ENCODE measurements at places on chromosomes 7 and 10.

DNA sequence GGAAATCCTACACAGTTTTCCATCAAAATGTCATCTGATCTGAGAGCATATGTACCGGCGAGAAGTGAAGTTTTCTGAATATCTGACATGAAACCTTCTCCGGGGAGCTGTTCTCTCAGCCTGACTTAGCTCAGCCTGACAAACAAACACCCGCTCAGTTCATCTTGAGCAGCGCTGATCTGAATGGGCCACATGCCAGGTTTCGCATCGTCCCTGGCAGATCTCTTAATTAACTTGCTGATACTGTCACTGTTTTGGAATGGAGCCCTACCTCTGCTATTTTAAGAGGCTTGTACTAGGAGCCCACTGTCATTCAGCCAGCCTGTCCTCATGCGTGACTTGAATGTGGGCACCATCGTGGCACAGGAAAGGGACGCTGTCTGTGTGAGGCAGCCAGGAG is 109.2 kb downstream of the STRA8 start:
- peak; percentile 37 for DNase-seq

DNA sequence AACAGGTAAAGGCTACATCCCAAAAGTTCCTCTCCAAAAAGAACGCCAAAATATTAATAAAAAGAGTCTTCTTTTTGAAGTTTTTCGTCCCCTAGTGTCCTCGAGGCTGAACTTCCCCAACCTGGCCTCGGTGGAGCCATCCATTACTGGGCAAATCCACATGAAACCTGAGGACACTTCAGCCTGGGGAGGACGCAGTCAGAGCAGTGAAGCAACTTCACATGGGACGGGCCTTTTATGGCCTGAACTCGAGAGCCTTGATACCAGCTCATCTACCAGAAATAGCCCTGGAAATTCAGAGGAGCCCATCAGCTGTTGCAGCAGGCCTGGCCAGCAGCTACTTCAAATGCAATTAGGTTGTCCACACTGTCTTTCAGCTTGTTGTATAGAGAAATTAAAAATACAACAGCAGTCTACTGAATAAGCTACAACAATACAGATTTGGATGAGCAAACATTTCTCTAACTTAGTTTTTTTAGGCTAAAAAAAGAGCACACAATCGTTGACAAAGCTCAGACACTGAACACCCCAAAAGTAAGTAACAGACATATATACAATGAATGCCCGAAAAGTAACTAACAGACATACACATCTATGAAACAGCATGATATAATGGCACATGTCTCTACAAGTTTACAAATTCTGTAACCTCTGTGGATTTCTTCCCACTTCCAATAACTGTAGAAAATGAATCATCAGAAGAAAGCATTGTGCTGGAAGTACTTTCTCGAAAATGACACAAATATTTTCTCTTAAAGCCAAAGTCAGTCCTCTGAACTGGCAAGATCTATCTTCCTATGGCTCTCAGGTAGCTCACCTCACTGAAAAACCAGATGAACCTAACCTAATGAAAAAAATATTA is at the start of gene SVIL:
TSS of gene SVIL (minus strand) at position 208 of the 862 bp plus-strand sequence. CDS start 79,913 bp downstream, outside the sequence.
- no peak for DNase-seq

DNA sequence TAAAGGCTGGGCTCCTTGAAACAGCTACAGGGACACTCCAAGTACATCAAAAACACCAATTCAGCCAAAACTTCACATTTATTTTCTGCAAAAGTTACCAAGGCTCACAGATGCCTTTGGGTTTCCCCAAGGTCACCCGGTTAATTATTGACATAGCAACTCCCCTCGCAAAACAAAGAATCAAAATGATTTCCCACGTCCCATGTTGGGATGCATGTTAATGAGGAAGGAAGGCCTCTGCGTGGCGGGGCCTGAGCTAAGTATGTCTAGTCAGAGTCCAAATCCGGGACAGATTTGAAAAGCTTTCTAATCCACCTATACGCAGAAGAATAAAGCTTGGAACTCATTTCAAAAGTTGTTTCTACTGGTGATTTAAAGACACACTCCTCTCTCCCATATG is 535 bp upstream of the TMEM72 start:
- no peak for DNase-seq

DNA sequence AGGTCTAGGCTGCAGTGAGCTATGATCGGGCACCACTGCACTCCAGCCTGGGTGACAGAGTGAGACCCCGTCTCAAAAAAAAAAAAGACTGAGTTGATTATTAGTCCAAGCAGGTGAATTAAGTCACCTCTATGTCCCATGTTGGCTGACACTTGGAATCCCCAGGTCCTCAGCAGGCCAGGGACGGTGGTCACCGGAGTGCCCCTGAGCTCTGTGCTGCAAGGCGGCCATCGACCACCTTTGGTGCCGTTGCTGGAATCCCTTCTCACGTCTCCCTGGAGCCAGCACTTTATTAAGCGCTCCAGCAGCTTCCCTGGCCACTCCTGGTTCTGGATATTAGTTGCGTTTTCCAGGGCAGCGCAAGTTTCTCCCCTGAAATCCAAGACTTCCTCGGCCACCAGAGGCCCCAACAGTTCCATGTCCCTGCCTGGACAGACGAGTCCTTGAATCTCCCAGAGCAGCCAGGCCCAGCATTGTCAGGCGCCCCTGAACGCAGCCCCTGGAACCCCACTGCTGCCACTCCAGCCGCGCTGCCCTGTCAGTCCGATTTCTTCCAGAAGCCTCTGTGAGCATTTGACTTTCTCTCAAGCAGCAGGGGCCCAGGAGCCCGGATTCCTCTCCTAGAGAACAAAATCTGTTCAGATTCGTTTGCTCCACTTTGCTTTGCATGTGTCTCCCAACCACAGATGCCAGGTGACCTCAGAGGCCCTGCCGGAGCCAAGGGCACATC is 38.4 kb upstream of the FOXL3 start:
- DNase-seq: no peak

DNA sequence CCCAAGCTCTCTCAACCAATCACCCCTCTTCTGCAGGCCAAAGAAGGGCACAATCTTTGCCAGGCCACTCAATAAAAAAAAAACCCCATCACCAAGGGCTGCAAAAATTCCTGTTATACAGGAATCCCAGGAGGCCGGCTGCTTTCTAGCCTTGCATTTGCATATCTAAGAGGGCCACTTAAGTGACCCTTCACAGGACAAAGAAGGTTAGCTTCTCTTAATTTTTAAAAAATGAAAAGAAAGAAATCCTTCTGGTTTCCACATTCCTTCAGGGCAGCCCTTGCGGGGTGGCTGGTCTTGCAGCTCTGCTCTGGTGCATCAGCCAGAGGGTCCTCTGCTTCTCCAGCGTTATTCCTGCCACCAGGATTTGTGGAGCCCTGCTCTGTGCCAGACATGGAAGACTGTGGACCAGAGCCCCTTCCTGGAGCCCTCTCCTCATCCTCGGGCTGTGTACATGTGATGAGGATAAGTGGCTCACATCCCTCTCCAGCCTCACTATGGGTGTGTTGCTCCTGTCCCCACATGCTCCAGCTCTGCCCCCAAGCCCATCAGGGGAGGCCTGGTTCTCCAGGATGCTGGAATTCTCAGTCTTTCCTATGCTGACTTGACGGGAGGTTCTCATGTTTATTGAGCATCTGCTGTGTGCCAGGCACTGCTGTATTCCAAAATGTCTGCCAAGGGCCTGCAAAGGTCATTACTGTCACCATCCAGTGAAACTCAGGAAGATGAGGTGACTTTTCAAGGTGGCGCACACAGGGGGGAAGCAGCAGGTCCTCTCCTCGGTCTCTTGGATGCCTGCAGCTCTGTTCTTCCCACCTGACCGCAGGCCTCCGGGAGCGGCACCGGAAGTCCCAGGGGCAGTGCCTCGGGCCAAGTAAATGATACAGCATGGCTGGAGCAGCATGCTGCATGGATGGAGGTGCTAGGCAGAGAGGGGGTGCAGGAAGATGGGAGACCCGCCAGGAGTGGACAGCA is 67.7 kb downstream of the ARHGAP22 start:
- no peak for DNase-seq

DNA sequence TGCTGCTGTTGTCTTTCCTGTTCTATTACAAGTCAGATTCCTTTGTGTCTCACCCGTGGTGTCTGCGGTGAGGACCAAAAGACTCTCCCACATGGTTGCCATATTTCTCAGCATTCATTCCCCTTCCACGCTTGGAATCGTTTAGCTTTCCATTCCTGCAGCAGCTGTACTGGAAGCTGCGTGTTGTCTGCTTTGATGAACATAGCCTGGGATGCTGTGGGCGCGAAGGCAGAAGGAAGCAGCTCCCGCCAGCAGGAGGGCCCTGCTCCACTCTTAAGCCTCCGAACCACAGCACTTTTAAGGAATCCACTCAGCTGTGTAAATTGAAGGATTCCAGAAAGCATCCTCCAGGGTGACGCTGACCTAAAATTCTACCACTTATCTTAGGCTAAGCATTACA is 303.6 kb upstream of the PITRM1 start:
- no peak for DNase-seq

GRCh38 chr10:63664341-63664885 is 143.2 kb downstream of the REEP3 start:
- no peak for DNase-seq

GRCh38 chr7:106365252-106366005 is 80.6 kb upstream of the NAMPT start:
- DNase-seq: no peak

- DNase-seq: no peak
These were observed 170.1 kb downstream of the DOCK4 start for GRCh38 chr7:112036071-112036470.

- DNase-seq: no peak
These were observed 28.1 kb upstream of the CREB3L2 start for GRCh38 chr7:138029941-138030340.

GRCh38 chr10:96493254-96493653 is 20.5 kb downstream of the TLL2 start:
- no peak for DNase-seq

GRCh38 chr7:117169907-117170306 is 153.0 kb downstream of the WNT2 start:
- DNase-seq: no peak

DNA sequence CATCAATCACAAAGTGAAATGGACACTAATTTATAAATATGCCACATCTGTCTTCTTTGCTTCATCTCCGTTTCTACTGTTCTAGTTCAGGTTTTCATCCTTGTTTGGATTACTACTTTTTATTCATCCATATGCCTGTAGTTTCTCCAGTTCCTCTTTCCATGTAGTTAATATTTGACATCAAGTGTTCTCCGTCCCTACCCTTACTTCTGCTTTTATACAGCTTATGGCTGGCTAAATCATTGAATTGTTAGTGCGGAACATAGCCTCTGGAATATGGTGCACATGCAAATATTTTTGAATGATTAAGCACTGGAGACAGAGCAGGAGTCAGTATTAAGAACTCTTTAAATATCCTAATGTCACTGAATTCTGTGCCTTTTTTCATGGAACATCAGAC is 230.0 kb upstream of the PPP1R3A start:
- DNase-seq: no peak

DNA sequence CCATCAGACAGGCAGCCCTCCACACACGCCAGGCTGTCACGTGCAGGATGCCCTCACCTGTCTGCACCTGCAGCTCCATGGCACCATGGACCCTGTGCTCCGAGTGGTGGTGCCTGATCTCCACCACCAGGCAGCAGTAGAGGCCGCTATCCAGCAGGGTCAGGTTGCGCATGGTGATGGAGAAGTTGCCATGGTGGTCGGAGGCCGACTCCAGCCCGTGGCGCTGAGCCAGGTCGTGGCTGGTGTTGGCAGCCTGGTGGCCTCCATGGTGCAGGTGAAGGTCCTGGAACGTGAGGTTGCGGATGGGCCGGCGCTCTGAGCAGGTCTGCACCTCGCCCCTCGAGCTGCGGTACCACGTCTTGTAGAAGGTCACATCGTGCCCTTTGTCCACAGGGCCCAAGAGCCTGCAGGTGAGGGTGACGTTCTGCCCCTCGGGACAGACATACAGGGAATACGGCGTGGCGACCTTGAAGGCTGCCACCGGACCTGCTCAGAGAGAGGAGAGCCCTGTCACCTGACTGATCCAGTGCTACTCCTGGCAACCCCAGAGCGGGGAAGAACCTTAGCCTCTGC is 11.7 kb downstream of the VSIR start:
- no peak for DNase-seq

DNA sequence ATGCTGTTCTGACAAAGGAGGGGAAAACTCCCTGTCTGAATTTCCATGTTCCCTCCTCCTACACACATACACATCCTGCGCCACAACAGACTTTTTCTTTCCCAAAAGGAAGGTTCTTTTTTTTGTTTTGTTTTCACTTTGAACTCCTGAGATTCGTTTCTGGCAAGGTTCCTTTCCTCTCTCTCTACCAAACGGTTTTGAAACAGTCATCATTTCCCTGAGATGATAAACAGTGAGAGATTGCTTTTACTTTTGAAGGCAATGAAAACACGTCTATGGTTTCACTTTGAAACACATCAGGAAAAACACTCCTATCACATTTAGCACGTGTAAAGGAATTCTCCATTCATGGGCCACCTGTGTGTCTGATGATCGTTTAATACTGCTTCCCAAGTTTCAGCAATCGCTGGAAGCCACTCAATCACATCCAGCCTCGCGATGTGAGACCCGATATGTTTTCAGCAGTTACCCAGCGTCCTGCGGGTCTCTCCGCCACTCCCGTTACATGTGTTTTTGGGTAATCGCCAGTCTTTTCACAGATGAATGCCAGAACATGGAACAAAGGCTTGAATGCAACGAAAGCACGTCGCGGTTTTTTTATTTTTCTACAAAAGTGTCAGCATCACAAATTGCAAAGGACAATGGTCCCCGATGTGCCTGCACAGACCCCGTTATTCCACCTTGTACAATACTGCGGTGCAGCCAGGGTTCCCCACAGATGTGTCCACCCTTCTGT is 62.8 kb upstream of the CUX1 start:
- DNase-seq: no peak

GRCh38 chr10:132537684-132538001 is at the start of gene INPP5A:
INPP5A (plus strand) TSS chr10:132537787; CDS start chr10:132538097, 310 bp downstream.
- DNase-seq: no peak

GRCh38 chr10:27561334-27561733 is 57.2 kb downstream of the RAB18 start:
- no peak for DNase-seq

GRCh38 chr10:14836208-14836607 is 1.6 kb downstream of the CDNF start:
- DNase-seq: no peak

GRCh38 chr10:73875139-73875475 is 752 bp upstream of the CAMK2G start:
- no peak for DNase-seq

DNA sequence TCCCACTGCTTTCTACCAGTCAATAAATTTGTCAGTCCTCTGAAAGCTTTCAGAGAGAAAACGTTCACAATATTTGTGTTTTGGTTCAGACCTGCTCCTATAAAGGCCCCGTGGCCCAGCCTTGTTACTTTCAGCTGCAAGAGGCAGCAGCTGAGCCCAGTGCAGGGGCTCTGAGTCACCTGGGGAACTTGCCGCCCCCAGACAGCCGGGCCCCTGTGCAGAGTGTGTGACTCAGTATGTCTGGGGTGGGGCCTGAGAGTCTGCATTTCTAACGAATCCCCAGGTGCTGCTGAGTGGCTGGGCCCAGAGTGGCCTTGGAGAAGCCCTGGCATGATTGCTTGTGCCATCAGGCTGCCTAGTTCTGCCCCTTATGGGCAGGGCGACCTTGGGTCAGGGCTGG is 303.5 kb downstream of the PAXIP1 start:
- DNase-seq: no peak
